Stimulated activated CD8-positive, alpha-beta memory T cell treated with anti-CD3 and anti-CD28 coated beads, Interleukin-15, amount 100 ng/mL, for 1 hour (primary cell): ENCODE measurements at places on chromosomes 5 and 9.

DNA sequence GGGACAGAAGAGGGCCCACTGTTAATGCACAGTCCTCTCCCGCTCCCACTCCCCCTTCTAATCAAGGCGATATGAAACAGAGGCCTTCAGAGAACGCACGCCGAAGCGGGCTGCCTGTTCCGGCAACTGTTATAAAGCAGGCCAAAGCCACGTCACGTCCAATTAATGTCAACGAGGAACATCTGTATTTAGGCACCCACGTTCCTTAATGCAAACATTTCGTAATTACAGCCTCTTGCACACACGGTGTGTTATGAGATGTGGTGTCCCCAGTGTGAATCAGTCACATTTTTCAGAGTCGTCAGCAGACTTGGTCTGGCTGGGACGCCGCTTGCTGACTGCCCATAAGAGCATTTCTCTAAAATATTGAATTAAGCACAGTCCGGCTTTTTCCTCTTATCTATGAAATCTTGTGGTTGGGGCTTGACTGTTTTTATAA is 339.0 kb downstream of the NSG2 start:
- no peak for DNase-seq

GRCh38 chr5:173065155-173065554 is 9.0 kb downstream of the CREBRF start:
- no peak for DNase-seq

DNA sequence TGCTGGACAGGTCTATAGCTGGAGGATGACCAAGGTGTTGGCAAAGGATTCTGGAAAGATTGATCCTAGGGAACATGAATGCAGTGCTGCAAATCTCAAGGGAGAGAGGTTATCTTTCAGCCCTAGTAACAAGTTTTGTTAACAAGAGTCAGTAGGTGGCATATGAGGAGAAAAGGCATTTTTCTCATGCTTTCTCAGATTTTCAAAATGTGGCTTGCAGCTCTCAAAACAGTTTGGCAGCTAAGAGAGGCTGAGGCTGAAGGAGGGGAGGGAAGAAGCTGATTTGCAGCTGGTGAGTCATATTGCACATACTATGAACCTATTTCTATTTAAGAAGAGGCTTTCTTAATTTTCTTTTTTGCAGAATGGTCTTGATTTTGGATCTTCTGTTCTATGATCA is 64.3 kb upstream of the PCA3 start:
- no peak for DNase-seq

- DNase-seq, result peak; percentile 67
Measured at GRCh38 chr5:1344975-1345838, at the start of gene CLPTM1L. TSS of gene CLPTM1L (minus strand) at chr5:1345099. CDS start at chr5:1344841, 258 bp downstream.

DNA sequence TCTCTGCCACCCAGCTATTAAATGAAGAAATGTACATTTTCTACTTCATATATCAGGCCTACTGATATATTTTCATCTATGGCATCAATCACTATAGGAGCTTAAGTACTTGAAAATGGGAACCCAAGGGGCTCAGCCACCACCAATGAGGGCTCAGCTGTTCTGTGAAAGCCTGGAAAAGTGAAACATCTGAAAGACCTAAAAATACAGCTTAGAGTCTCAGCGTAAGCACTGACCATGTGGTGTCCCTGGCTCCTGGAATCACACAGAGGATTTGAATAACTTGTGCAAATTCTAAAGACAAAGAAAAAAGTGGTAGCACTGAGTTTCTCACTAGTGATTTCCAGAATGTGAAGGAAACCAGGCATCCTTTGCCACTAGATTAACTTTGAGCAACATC is 64.5 kb downstream of the PTPRD start:
- DNase-seq, result no peak

DNA sequence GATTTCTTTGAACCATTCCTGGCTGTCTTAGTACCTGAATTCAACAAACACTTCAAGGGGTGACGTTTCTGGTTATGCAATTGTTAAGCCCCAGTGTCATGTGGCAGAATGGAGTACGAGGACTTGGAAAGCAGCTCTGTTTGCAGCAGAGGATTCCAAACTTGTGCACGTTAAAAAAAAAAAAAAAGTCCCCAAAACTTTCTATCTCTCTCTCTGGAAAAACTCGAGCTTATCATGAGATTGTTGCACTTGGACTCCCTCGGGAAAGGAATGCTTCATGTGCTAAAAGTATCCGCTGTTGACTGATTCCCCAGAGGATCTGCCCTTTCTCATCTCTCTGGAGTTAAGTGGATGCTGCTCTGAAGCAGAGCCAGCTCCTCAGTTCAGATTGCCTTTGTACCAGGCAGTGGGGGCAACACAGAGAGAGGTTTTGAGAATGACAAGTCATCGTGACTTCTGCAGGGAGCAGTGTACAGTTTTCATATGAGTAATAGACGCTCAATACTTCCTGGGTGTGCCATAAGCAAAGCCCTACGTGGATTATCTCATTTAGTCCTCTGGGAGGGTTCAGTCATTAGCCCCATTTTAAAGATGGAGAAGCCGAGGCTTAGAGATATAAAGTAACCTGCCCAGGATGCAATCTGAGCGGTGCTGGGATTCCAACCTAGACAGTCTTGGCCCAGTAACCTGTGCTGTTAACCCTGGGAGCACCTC is 28.1 kb downstream of the TMOD1 start:
- DNase-seq, result no peak

DNA sequence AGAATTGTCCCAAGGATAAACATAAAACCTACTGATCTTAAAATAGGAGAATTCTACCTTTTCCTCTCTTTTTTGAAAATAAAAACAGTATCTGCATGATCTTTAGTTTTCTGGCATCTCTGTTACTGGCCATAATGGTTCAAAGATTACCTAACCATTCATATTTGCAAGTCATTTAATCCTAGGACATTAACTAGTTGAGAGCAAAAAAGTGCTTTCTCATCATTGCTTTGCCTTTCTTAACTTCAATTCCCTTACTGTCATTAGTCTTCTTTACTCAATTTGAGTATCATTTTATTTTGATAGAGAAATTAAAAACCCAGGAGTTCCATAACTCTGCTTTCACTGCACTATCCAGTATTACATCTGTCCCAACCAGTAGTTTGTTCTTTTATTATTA is 68.6 kb downstream of the RFX3 start:
- no peak for DNase-seq

DNA sequence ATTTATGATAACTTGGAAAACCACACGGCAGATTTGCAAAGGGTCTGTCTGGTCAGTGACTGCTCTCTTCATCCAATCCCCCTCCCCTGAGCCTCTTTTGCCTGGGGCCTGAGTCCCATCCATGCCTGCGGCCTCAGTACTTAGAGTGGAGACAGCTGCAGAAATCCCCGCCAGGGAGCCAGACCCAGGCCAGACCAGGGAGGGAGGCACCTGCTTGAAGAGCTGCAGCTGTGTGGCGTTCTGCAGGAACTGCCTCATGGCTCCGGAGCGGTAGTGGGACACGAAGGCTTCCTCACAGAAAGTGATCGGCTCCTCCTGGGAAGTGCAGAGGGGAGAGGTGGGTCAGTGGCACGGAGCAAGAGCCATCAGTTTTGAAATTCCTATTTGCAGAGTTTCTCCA is 101.6 kb downstream of the CRB2 start:
- DNase-seq, result no peak

- no peak for DNase-seq
Measured at GRCh38 chr5:82931110-82931509, 146.1 kb downstream of the TMEM167A start.

- no peak for DNase-seq
Measured at GRCh38 chr5:95610546-95610945, 9.3 kb upstream of the GPR150 start.

GRCh38 chr5:21807953-21808352 is 1045.2 kb downstream of the CDH12 start:
- no peak for DNase-seq

GRCh38 chr9:119349351-119349825 is 19.8 kb downstream of the BRINP1 start:
- DNase-seq, result no peak

- no peak for DNase-seq
Measured at GRCh38 chr5:65882278-65882677, 44.1 kb upstream of the ERBIN start.

DNA sequence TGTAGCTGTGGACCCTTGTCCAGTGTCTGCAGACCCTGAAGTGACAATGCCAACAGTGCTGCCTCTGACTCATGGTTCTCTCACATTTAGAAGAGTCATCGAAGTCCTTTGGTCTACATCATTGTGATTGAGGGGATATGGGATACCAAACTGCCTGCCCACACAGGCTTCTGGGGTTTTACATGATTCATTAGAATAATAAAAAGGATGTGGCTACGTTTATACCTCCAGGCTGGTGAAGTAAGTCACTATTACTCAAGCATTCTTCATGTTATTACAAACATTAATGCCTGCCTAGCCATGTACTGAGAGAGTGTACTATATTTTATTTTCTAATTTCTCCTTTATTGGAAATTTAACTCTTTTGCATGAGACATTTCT is 365.7 kb downstream of the SPATA31D1 start:
- no peak for DNase-seq

DNA sequence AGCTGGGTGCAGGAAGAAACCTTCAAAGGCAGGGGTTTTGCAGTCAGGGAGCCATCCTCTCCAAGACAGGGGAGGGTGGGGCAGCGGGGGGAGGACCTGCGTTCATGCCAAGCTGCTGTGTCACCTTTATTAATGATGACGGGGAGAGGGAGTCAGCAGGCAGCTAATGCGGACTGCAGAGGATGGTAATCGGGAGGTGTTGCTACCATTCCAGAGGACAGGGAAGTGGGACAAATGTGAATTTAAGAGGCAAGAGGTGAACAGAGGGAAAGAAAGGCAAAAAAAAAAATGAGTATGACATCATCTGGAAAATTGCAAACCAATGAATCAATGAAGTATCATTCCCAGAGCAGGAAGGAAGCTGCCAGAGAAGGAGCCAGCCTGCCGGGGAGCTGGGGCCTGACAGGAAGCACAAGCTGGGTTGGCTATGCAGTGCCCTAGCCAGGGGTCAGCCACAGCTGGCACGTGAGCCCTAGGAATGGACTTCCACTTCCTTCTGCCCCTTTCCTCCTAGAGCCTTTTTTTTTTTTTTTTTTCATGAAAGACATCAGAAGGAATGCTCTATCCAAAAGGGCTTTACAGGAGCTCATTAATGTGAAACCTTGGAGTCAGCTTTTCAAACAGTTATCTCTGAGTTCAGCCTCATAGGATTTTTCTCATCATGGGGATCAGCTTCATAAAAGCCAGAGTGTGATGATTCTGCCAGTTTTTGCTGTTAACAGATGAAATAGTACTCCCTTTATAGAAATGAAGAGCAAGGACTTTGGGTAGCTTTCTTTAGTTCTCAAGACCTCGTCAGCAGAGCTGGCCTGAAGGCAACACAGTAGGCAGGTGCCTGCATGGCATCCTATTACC is 9.2 kb downstream of the INSYN2B start:
- no peak for DNase-seq

DNA sequence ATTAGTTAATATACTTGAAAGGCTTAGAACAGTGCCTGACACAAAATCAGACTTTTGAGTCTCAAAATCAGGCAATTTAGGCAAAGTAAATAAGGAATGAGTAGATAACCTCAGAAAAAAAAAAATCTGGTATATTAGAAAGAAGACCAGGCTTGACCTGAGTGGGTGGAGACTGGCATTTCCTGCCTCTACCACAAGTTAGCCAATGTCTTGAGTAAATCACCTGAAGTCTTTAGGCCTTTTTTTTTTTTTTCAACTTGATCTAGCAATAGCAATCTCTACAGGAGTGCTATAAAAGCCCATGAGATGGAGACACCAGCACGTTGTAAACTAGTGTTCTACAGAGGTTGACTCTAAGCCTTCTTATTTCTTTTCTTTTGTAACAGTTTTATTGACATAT is 104.2 kb upstream of the RASEF start:
- DNase-seq, result no peak

DNA sequence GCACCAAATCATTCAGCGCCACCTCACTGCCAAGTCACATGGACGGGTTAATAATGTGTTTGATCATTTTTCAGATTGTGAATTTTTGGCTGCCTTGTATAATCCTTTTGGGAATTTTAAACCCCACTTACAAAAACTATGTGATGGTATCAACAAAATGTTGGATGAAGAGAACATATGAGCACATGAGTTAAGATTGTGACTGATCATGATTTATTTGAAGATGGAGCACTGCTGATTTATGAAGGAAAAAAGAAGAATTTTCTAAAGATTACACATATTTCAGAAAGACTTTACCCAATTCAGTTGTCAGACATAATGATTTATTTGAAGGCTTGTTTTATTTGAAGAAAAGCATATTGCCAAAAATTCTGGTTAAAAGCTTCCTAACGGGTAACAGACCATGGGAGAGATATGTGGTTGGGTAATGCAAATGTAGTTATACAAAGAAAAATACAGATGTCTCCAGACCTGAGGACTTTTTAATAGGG is 37.4 kb downstream of the TNFAIP8 start:
- no peak for DNase-seq

GRCh38 chr9:137750566-137750965 is 127.0 kb upstream of the CACNA1B start:
- no peak for DNase-seq

- DNase-seq, result no peak
Measured at GRCh38 chr5:55989860-55990259, 4.9 kb downstream of the IL6ST start.

GRCh38 chr5:14685757-14686156 is 21.2 kb downstream of the OTULIN start:
- no peak for DNase-seq

DNA sequence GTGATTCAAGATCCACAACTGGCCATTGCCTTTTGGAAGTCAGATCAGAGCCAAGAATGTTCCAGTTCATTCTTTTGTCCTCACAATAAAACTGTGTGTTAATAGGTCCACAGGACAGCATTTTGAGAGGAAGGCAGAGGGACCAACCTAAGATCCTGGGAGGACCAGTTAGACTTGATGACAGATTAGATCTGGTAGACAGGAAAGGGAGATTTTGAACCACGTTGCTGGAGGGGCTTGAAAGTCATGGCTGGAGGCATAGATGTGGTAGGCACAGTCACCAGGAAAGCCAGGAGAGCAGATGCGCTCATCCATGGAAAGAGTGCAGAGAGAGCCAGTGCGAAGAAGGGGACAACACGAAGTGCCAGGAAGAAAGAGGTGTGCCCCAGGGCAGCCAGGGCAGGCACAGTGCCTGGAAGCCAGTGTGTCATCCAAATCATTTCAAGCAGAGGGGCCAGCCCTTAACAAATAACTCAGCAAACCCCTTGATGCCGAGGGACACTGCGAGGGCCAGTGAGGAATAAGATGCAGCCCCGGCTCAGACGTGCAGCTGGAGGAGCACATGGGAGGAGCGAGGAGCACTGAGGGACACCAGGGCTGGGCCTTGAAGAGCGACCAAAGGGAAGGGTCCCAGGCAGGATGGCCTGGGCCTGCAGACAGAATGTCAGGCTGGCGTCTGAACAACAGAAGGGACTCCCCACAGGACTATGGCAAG is 12.8 kb upstream of the SLC2A8 start:
- DNase-seq, result no peak

DNA sequence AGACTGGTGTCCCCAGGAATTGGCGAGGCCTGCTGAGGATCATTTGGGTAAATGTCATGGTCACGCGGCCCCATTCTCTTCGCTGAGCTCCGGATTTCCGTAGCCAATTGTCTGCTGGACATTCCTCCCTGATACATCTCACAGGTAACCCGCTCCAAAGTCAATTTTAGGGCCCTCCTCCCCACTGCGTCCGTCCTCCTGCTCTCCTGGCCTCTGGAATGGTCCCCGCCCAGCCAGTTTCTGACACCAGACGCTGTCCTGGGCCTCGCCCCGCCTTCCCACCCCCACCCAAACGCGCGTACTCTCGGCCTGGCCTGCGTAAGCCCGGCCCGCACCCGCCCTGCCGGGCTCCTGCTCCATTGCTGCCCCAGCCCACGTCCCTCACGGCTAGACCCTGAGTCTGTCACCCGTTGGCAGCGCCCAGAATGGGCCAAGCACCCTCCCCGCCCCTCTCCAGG is 202.0 kb downstream of the AUH start:
- no peak for DNase-seq

- no peak for DNase-seq
Measured at GRCh38 chr5:36978196-36978595, 101.6 kb downstream of the NIPBL start.
